Muscle of arm (tissue), 14 donors: ENCODE measurements at places on chromosomes 11 and 22. TPM values are rescaled to one million over a fixed set of nuclear protein-coding genes. Genes with fewer than 3 reads are reported as not detected.

- peak; percentile 75 for DNase-seq
Measured at GRCh38 chr11:119373921-119374631, 7.4 kb downstream of the USP2 start.

DNA sequence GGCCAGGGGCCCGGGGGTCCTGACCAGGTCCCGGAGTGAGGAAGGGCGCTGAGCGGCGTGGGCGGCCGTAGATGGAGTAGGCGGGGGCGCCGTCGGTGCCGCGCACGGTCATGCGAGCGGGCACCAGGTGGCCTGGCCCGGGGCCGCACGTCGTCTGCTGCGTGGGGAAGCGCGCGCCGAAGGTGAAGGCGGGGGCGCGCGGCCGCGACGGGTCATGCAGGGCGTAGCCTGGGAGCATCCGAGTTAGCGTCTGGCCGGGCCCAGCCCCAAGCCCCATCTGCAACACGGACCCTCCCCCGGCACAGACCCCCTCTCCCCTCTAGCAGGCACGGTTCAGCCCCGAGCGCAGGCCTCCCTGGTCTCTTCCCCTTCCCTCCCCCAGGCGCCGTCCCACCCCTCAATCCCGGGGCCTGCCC, 1.7 kb upstream of the TYMP start:
- DNase-seq: no peak

GRCh38 chr11:2801711-2802388, 83.7 kb downstream of the CDKN1C start:
- no peak for DNase-seq

DNA sequence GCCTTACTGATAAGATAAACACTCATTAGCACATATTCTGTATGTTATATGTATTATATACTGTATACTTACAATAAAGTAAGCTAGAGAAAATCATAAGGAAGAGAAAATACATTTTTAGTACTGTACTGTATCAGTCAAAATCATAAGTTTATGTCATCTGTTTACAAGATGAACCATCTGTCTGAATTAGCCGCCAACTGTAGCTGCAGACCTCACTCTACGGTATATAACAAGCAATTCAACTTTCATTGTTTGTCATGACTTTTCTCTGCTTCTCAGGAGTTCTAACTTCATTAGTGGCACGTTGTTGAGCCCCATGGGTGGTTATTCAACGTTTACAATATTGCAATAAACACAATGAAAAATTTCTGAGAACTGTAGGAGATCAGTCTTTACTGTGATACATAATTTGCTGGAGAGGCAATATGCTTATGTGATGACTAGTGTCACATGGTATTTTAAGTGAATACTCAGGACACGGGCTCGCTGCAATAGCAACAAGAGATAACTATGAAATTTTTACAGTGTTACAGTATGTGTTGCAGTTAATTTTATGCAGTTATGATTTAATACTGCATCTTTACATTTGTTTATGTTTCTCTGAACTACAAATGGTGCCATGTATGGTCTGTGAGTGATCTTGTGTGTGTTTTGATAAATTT, 132.2 kb upstream of the CTSC start:
- DNase-seq: no peak

- no peak for DNase-seq
Measured at GRCh38 chr11:92834296-92835020, 135.0 kb upstream of the MTNR1B start.

GRCh38 chr22:48096411-48096810, 1334.0 kb downstream of the TBC1D22A start:
- no peak for DNase-seq

GRCh38 chr22:18929459-18929858, 6.6 kb downstream of the PRODH start:
- DNase-seq: no peak

GRCh38 chr11:75783416-75784084, 15.0 kb downstream of the DGAT2 start:
- no peak for DNase-seq

DNA sequence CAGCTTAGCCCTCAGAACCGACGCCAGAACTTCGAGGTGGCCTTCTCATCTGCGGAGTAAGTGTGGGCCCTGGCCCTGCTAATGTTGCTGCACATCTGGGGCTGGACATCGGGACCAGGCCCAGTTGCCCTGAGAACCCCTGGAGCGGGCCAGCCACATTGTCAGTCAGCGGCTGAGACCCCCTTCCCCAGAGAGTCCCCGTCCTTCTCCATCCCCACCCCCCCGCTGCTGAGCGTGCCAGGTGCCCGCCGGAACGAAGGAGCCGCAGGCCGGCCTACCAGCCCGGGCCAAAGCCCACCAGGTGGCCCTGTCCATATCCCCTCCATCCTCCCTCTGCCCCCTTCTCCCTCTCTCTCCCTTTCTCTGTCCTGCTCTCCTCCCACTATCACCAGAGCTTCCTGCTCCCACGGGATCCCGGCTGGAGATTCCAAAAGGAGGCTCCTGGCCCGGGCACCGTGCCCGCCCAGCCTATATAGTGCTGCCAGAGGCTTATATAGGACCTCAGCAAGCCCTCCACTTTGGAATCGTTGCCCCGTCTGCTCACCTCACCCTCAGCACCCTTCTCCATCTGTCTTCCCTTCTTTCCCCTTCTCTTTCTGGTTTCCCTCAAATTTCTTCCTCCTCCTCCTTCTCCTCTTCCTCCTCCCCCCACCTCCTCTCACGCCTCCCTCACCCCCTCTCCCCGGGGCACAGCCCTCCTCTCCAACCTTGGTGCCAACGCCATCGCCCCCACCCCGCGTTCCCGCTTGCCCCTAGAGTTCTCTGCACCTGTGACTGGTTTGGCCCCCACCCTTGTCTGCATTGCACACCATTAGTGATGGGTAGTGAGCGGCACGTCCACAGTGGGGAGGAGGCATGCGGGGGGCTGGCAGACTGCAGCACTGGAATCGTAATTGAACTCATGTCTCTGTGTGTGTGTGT, 7.3 kb downstream of the SELENOM start:
- DNase-seq: no peak

DNA sequence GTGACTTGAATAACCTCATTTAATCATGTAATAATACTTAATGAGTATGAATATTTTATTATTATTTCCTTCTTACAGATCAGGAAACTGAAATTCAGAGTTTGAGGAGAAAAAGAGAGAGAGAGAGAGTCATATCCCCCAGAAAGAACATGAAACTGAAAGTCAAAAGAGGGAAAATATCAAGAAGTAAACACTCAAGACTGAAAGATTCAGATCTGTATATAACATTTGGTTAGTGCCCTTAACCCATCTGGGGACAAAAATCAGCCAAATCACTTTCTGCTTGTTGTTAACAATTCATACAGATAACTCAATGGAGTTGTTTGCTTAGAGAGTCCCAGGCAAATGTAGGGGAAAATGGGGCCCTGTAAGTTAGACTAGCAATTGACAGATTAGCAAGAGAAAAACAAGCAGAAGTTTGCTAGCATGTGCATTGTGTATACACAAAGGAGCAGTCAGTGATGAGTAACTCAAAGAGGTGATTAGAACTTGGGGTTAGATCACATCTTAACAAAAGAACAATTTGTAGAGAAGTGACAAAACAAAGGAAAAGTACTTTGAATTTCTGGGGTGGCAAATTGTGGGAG, 25.9 kb upstream of the MMP13 start:
- DNase-seq: no peak

GRCh38 chr11:126224647-126225294, 13.2 kb downstream of the FAM118B start:
- no peak for DNase-seq

- DNase-seq: no peak
Measured at GRCh38 chr11:80103142-80103859, 662.5 kb upstream of the TENM4 start.

GRCh38 chr11:1746956-1747752, 3.2 kb downstream of the IFITM10 start:
- DNase-seq: no peak

- no peak for DNase-seq
Measured at GRCh38 chr11:47093541-47093940, 83.1 kb downstream of the ARFGAP2 start.

Gene TRIM29
- not detected for polyA plus RNA-seq

Gene CCDC73
- polyA plus RNA-seq: not detected

Gene ZNF408
- 10.3 TPM for polyA plus RNA-seq

Gene ARCN1
- 123 TPM for polyA plus RNA-seq
